Upper lobe of right lung (tissue), 1 donor: ENCODE measurements at places on chromosomes 1 and 21. TPM values are rescaled to one million over a fixed set of nuclear protein-coding genes. Genes with fewer than 3 reads are reported as not detected.

GRCh38 chr1:35223084-35223630 lies 30.2 kb upstream of the SFPQ start:
- no peak for DNase-seq

DNA sequence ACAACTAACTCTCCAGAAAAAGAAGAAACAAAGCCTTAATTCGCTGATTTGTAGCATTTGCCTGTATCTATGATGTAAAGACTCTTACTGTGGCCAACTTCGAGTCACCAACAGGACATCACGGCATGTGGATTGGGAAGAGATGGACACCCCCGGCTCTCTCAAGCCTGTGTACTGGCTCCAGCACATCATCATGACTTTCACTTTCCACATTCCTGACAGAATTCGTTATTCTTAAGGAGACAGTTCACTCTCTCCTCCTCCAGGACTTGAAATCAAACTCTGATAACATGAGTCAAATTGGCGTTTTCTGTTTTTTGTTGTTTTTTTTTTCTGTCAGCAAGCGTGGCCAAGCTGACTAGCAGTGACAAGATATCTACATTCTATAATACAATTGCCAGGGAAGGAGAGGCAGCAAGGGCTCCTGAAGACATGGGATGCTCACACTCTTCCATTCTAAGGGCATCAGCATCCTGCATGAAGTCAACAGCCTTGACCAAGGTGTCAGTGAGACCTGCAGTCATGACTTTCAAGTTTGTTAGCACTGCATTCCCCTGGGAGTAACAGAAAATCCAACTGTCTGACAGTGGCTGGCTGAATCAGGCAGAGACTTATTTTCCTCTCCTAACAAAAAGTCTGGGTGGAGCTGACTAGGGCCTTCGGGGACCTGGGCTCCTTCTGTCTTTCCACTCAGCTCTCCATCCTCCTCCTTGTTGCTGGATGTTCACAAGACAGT lies 13.3 kb upstream of the TRAF3IP3 start:
- no peak for DNase-seq

DNA sequence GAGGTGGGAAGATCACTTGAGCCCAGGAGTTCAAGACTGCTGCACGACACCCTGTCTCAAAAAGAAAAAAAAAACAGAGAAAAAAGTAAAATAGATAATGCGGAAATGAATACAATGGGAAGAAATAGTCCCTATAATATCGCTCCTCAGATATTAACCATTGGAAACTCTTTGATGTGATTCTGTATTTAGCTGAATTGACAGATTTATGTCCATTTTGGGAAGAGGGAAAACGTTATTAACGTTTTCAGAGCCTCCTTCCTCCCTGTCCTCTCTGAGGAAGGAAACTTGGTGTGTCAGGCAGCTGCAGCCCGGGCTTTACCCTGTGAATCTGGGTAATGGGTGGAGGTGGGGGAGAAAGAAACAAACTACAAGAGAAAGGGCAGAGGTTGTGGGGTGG lies 61.6 kb upstream of the ECE1 start:
- no peak for DNase-seq

DNA sequence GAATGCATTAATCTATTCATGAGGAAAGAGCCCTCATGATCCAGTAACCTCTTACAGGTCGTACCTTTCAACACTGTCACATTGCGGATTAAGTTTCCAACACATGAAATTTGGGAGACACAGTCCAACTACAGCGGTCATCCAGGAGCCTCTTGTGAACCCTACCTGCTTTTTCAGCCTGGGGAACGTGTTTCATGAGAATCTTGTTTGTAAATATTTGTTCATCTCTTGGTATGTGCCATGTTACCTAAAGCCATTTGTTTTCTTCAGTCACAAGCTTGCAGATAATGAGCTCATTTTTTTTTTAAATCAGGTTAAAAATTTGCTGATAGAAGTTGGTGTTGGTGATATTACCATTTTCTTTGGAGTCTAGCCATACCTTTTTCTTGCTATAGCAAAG lies 37.2 kb upstream of the PDC start:
- no peak for DNase-seq

DNA sequence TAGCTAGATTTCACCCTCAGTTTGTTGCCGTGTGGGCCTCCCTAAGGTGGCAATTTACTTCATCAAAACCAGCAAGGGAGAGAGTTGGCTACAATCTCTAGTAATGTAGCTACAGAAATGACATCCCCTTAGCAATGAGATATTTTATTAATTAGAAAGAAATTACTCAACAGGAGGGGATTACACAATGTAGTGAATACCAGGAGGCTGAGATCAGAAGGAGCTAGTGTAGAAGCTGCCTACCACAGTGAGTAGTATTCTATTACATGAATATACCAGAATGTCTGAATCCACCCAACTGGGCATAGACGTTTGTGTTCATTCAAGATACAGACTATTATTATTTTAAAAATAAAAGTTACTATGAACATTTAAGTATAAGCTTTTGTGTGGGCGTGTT lies 868.2 kb upstream of the CXADR start:
- DNase-seq = no peak

GRCh38 chr1:221667504-221667903 lies 74.4 kb downstream of the DUSP10 start:
- DNase-seq = no peak

DNA sequence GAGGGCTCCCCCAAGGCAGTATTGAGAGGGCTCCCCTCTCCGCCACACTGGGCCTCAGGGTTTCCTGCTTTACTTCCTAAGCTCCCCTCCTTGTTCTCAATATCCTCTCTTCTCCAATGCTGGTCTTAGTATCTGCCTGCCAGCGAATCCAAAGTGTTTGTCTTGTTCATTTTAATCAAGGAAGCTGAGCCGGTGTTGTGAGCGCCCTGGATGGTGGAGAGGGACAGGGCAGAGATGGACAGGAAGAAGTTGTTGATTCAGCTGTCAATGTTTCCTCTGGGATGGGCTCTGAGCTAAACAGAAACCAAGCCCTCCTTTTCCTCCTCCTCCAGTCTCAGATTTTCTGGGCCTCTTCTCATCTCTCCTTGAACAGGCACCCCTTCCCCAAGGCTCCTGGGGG lies 5.4 kb downstream of the OLFML3 start:
- DNase-seq = no peak

Gene CTXND2
- total RNA-seq = not detected

Gene KRTAP19-1
- not detected for total RNA-seq
